Astrocyte (in vitro differentiated cells and primary cell): ENCODE measurements at places on chromosomes 11 and 22.

- DNase-seq: no peak
Measured at GRCh38 chr11:128776424-128777284, 82.8 kb downstream of the FLI1 start.

DNA sequence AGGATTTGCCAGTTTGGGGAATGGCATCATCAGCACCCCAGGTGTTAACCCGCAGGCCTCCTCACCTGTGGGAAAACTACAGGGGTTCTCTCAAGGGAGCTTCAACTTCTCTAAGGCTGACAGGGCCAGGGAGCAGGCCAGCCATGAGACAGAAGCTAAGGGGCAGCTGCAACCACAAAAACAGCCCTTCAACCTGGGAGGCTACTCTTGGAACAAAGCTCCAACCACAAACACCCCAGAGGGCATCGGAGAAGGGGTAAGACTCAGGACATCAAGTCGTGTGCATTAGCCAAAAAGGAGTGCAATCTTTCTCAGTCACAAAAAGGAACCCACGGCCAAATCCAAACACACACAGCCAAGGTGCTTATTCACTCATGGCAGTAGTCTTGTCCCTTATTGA lies 103.0 kb downstream of the PLEKHA7 start:
- DNase-seq: no peak

- peak; percentile 75 for DNase-seq
Measured at GRCh38 chr22:49882519-49883293, 29.1 kb downstream of the ZBED4 start.

- no peak for DNase-seq
Measured at GRCh38 chr11:66745356-66746235, 16.6 kb upstream of the SPTBN2 start.

- DNase-seq: peak; percentile 51
Measured at GRCh38 chr11:116563028-116563711, 209.6 kb downstream of the BUD13 start.

DNA sequence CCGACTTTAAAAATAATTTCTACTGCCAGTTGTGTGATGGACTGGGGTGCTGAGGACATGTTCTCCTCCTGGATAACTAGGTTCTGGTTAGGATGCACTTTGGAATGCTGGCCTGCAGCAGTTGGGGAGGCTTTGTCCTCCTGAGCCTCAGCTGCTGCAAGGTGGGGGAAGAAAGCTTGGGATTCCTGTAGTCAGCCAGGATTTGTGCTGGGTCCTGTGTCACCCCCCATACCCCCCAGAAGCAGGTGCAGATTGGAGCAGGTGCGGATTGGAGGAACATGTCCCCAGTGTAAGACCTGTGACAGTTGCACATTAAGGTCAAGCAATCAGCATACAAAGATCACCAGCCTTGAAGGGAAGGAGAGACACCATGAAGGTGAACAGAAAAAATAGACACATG lies 51.1 kb downstream of the MED15 start:
- no peak for DNase-seq
